SW480 (cell line): ENCODE measurements at places on chromosomes 7 and 10.

- no peak for DNase-seq
These were observed 1.5 kb downstream of the LZTS2 start for GRCh38 chr10:101000915-101001658.

GRCh38 chr7:149500910-149501309 lies 3.3 kb upstream of the ZNF746 start:
- no peak for DNase-seq

DNA sequence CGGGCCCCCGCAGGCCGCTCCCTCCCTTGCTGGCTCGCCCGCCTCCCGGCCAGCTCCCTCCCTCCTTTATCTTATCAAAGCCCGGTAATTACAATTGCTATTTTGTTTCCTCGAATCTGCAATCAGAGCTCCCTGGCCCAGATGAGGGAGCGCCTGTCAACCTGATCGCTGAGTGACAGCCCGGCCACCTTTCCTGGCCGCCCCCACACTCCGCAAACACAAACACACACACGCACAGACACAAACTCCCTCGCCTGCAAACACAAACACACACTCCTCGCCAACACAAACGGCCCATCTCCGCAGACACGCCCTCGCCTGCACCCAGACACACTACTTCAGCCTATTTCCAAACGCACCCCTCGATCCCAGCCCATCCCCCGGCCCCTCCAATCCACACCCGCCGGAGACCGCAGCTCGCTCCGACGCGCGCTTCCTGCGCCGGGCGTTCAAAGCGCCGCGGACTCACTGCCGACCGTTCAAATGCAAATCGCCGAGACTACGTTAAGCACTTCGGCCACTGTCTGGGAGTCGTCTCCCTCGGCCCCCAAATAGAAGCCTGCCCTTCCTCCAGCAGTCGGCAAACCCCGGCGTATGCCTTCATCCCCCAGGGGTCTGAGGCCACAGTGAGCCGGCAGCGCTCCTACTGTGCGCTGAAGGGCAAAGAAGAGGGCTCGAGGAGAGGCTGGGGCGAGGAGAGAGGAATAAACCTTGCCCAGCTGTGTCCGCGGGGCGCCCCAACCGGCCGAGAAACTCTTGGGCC lies 3.0 kb upstream of the FGF8 start:
- peak; percentile 82 for DNase-seq

DNA sequence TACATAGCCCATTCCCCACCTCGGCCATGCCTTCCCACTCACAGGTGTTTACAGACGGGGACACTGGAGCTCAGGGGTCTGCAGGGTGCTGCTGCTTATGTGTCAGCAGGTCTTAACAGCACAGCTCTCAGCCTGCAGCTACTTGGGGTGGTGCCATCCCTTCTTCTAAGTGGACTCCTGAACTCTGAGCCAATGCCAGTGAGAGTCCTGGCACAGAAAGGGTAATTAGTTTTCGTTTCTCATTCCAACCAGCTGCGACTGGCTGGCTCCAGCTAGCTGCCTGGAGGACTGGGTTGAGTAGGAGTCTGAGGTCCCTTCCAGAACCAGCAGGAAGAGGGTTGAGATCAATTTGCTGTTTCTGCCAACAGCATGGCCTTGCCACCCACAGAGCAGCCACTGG lies 88.3 kb upstream of the AGK start:
- DNase-seq = no peak

DNA sequence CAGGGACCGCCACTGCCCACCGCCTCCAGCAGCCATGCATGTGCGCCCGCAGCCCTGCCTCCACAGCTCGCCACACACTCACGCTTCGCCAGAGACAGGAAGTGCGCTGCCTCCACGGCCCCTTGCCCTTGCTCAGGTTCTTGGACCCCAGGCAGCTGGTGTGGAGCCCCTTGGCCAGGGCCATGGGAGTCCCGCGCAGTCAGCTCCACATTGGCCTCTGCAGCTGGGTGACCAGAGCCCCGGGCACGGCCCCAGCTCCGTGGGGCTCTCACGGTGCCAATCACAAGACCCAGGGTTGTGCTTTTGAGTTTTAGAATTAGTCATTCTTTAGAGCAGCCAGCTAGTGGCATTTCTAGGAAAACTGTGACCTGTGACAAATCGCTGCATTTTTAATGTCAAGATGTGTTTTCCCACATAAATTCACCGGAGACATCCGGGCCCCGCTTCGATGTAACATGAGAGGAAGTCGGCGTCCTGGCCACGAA lies 4.3 kb upstream of the UTF1 start:
- DNase-seq = no peak
